Parietal lobe (tissue), 2 donors: ENCODE measurements at places on chromosomes 11 and 22. TPM values are rescaled to one million over a fixed set of nuclear protein-coding genes. Genes with fewer than 3 reads are reported as not detected.

PRAME gene
- total RNA-seq, result not detected

TOP3B gene
- 49.1 TPM for total RNA-seq

SCGB2A2 gene
- total RNA-seq, result not detected

MS4A14 gene
- not detected for total RNA-seq

B3GAT3 gene
- 22.5 TPM for total RNA-seq

KCTD21 gene
- 7.8 TPM for total RNA-seq

GPR83 gene
- total RNA-seq, result 0.63 TPM

KRTAP5-11 gene
- total RNA-seq, result not detected

PGM2L1 gene
- total RNA-seq, result 133 TPM

POU2AF3 gene
- total RNA-seq, result 0.94 TPM

MOV10L1 gene
- total RNA-seq, result 1.9 TPM

CYTH4 gene
- 1.3 TPM for total RNA-seq

GPHA2 gene
- total RNA-seq, result not detected

MMP13 gene
- total RNA-seq, result not detected

PKNOX2 gene
- 13.1 TPM for total RNA-seq

PTPRJ gene
- 18.8 TPM for total RNA-seq

HTR3A gene
- 0.63 TPM for total RNA-seq

DGAT2 gene
- 2.8 TPM for total RNA-seq

OR52I2 gene
- total RNA-seq, result not detected

KRTAP5-8 gene
- not detected for total RNA-seq

CASP5 gene
- not detected for total RNA-seq

KCNK4 gene
- 5.3 TPM for total RNA-seq

OR5A1 gene
- not detected for total RNA-seq

SPDYC gene
- not detected for total RNA-seq

APOBEC3H gene
- not detected for total RNA-seq

TSKU gene
- total RNA-seq, result 14.7 TPM

RIN1 gene
- 0.94 TPM for total RNA-seq

OPCML gene
- 76.7 TPM for total RNA-seq

KCNQ1OT1 gene
- 17.2 TPM for total RNA-seq

CNTN5 gene
- 15.7 TPM for total RNA-seq

C22orf31 gene
- total RNA-seq, result not detected

MED19 gene
- 33.2 TPM for total RNA-seq

PAX6 gene
- total RNA-seq, result 34.4 TPM

FOXRED2 gene
- total RNA-seq, result 12.2 TPM

MISFA gene
- total RNA-seq, result 1.3 TPM

TTC28 gene
- 243 TPM for total RNA-seq

RASD2 gene
- 0.94 TPM for total RNA-seq

IL18 gene
- not detected for total RNA-seq

CD6 gene
- not detected for total RNA-seq

JHY gene
- 16.0 TPM for total RNA-seq

TUG1 gene
- 129 TPM for total RNA-seq

MMP27 gene
- total RNA-seq, result not detected

FIBIN gene
- total RNA-seq, result 5.6 TPM

YWHAH gene
- total RNA-seq, result 209 TPM

PTGDR2 gene
- 1.3 TPM for total RNA-seq

OR8H2 gene
- total RNA-seq, result not detected

C11orf42 gene
- not detected for total RNA-seq

IGSF9B gene
- total RNA-seq, result 13.8 TPM

NCR3LG1 gene
- total RNA-seq, result 23.8 TPM

ARHGAP8 gene
- total RNA-seq, result 4.7 TPM

UPK3A gene
- not detected for total RNA-seq

GVQW3 gene
- 31.6 TPM for total RNA-seq

TRIM6 gene
- total RNA-seq, result 0.31 TPM

MUC5AC gene
- total RNA-seq, result not detected

SMC1B gene
- total RNA-seq, result not detected

OR52N4 gene
- 0.63 TPM for total RNA-seq
